ENCODE measurements at places on chromosomes 7 and 10.

DNA sequence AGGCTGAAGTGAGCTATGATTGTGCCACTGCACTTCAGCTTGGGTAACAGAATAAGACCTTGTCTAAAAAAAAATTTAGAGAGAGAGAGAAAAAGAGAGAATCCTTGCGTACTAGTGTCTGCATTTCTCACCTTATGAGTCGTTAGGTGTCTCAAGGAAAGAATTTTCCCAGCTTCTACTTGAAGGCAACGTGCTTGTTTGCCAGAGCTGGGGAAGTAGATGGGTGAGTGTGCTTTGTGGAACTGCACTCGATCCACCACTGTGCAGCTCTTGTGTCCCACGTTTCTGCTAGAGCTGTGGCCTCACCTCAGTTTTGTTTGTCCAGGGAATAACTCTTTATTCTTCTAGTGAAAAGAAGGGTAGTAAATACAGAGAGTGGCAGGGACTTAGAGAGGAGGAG lies 38.9 kb downstream of the HDAC9 start:
- no peak for DNase-seq

- DNase-seq: no peak
Measured at GRCh38 chr10:109892117-109892516, 31.2 kb downstream of the XPNPEP1 start.

DNA sequence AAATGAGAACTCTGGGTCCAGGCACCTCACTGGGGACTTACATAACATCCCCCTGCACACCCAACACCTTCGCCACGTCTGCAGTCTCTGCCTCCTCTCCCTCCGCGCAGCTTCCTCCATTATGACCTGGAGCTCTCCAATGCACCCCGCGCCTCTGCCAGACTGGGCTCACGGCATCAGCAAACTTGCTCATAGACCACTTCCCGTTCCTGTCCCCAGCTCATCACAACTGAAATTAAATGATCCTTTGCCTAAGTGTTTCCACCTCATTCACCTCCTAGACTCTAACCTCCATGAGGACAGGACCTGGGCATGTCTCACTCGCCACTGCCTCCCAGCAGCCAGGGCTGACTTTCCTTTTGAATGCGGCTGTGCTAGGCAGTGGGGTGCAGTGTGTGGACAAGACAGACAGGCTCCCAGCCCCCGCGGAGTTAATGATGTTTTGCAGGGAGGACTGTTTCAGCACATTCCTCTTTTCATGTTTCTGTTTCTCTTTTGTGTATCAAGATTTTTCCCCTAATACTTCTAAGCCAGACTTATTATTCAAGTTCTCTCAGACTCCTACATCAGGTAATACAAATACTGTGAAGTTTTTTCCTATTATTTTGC lies 18.8 kb downstream of the CHST15 start:
- DNase-seq: no peak

GRCh38 chr10:64486149-64486548 lies 964.9 kb downstream of the REEP3 start:
- no peak for DNase-seq

GRCh38 chr7:158842486-158842885 lies 13.2 kb upstream of the ESYT2 start:
- DNase-seq: no peak

DNA sequence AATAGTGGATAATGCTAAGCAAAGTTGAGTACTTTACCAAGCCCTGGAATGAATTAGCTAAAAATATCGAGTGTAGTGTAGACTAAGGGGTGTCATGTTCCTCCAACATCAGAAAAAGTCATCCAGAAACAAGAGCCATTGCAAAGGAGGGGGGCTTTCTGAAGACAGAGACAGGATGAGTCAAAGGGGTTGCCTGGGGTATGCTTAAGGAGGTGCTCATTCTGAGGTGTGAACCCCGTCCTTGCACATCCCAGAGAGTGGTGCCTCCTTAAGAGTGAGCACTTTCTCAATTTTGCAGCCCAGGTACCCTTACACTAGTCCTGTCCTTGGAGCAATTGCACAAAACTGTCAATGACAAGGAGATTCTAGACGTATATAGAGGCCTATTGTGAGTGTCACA lies 43.1 kb upstream of the C10orf71 start:
- no peak for DNase-seq

DNA sequence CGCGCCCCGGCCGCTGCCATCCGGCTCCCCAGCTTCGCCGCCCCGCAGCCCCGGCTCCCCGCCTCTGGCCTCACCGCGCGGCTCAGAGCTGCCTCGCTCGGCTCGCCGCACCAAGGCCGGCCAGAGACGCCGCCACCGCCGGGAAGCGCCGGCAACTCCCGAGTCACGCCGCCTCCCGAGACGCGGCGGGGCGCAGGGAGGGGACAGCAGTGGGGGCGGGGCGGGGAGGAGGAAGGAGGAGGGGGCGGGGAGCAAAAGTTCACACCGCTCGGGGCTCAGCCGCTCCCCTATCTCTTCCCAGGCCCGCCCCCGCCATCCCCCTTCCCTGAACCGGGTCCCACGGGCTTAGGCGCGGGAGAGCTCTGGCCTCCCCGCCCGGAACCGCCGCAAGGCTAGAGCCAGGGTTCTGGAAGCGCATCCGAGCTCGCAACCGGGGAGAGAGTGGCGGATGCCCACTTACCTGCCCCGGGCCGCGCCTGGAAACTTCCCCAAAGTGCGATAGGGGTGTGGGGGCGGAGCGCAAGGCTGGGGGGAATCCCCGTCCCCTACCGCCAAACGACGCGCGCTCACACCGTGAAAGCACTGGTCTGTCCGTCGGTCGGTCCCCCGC lies 1.0 kb downstream of the CHST15 start:
- DNase-seq: peak; percentile 91

GRCh38 chr7:26500749-26501352 lies 209.2 kb downstream of the SNX10 start:
- no peak for DNase-seq

GRCh38 chr7:132461032-132461592 lies 115.2 kb downstream of the PLXNA4 start:
- DNase-seq: no peak

GRCh38 chr7:125892434-125892833 lies 962.8 kb upstream of the POT1 start:
- no peak for DNase-seq

GRCh38 chr10:11823122-11823988 lies at the start of gene PROSER2:
PROSER2 (plus strand) TSS chr10:11823356; CDS start chr10:11852078, 28,722 bp downstream.
- no peak for DNase-seq

DNA sequence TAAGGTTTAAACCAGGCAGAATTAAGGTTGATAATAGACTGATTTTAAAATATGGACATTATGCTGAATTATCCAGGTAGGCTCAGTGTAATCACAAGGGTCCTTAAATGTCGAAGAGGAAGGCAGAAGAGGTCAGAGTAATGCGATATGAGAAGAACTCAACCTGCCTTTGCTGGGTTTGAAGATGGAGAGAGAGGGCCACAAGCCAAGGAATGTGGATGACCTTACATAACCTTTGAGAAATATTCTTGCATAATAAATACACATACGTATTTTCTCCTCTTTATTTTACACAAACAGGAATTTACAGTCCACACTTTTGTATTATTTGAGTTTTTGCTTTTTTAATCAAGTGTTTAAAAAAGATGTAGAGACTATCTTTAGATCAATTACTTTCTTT lies 88.5 kb downstream of the ST7 start:
- no peak for DNase-seq

DNA sequence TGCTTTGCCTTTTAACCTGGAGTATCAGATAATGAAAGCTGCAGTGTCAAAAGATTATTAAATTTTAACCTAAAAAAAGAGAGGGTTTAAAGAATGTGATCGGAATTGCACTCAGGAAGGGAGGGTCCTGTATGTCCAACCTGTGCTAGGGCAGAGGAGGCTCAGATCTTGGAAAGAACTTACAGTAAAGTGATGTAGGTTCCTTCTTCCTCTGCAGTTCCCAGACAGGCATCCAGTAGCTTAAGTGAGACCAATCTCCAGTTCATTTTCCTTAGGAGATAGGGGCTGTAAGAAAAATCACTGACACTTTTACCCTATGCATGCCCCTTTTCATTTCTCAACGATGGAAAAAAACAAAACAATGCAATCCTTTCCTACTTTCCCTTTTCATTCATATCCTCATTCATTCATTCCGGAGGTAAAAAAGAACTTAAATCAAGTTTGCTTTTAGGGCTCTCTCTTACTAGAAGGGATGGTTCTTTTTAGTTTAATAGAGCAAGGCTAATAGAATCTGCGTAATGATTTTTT lies 28.3 kb downstream of the EXOC6 start:
- DNase-seq: no peak

GRCh38 chr10:74244097-74244685 lies 93.2 kb downstream of the ADK start:
- no peak for DNase-seq

- DNase-seq: no peak
Measured at GRCh38 chr7:47808321-47808720, 139.9 kb downstream of the PKD1L1 start.

GRCh38 chr7:155356323-155357105 lies 58.8 kb downstream of the INSIG1 start:
- no peak for DNase-seq

GRCh38 chr7:29337546-29338116 lies 143.1 kb downstream of the CHN2 start:
- no peak for DNase-seq

DNA sequence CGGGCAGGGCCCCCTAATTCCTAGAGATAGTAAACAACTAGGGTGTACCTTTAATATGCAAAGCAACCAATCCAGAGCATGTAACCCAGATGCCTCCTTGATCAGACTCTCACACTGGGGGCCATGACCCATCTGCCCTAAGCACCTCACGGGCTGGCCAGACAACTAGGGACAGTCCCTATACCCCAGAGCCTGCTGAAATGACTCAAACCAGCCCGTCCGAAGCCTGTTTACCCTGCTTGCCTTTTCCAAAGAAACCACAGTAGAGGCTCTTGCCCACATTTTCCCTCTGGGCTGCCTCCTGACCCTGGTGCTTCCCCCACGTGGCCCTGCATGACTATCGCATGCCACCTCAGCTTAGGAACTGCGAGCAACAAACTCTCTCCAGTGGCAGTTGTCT lies 46.2 kb downstream of the RGS10 start:
- no peak for DNase-seq

- DNase-seq: no peak
Measured at GRCh38 chr7:149562602-149563001, 65.0 kb upstream of the ZNF746 start.

DNA sequence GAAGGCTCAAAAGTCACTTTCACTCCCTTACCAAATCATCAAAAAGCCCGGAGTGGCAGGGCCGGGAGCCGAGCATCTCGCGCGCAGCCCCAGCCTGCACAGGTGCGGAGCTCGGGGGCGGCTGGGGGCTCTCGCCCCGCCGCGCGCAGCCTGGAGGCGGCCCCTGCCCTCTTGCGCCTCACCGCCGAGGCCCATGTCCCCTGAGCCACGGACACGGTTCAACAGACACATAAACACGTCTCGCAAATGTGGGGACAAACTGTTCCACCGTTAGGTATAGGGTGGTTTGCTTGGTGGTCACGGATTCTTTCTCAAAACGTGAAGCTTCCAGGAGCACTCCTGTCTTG lies 700 bp downstream of the GSAP start:
- peak; percentile 77 for DNase-seq

DNA sequence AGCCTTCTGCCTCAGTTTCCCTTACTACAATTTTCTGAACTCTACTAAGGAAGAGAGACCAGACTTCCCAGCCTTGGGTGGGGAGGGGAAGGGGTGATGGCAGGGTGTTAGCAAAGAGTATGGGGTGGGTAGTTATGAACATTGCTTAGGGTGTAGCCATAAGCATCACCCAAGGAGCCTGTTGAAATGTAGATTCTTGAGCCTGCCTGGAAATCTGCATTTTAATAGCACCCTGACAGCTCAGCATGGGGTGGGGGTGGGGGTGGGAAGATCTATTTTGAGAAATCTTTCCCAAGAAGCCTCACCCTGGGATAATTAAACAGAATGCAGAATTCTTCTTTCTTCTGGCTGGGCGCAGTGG lies 164.8 kb downstream of the NRF1 start:
- DNase-seq: no peak

DNA sequence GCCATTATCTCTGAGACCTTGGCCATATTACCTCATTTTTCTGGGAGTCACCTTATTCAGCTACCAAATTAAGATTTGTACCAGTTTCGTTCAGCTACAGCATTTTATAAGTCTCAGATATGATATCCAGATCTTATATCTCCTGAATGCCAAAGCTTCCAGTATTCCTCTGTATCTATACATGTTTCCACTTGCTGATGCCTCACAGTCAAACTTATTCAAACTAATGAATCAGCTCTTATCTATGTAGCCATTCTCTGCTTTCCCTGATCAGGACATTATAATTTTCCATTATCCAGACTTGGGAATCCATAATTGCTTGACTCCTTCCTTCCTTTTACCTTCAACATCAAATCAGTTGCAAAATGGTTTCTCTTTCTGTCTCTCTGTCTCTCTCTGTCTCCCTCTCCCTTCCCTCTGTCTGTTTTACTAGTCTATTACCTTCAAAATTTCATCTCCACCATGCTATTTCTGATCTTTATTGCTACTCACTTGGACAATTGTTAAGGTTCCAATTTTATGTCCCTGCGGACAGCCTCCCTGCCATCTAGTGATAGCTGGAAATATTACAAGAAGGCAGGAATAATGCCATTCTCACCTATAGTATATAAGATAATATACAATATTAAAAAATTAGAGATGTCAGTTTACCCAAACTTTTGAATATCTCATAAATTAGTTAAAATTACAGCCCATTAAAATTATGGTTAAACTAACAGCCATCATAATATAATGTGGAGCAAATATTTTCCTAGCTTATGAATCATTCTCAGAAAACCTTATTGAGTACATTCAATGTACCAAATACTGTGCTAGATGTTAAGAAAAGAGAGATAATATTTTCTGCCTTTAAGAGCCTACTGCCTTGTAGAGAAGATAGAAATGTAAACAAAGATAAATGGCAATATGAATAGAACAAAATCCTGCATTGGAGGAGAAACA lies 89.8 kb downstream of the PCLO start:
- no peak for DNase-seq

- DNase-seq: no peak
Measured at GRCh38 chr10:70493660-70494234, 15.2 kb downstream of the PALD1 start.

DNA sequence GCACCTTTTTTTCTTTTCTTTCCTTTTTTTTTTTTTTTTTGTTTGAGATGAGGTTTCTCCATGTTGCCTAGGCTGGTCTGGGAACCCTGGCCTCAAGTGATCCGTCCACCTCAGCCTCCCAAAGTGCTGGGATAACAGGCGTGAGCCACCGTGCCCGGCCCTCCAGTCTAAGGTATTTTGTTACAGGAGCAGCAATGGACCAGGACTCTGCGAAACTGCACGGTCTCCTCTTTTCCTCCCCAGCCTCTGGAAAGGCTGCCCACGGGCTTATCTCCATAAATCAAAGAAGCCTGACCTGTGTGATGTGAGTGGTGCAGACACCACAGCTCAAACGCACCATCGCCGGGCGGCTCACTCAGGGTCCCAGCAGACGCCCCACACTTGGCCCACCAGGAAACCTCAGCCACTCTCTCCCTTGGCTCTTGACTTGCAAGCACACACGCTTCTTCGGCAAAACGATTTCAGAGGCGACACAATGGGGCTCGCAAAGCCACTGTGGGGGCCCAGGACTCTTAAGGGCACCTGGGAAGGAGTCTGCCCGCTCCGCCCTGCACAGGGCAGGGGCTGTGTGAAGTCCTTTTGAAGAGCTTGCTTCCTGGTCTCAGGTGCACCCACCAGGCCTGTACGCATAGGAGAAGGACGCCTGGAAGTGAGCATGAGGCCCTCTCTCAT lies 20.6 kb downstream of the WDR86 start:
- no peak for DNase-seq

- DNase-seq: no peak
Measured at GRCh38 chr7:117045927-117046710, 92.8 kb downstream of the ST7 start.
